ENCODE measurements at places on chromosomes 1 and 21.

DNA sequence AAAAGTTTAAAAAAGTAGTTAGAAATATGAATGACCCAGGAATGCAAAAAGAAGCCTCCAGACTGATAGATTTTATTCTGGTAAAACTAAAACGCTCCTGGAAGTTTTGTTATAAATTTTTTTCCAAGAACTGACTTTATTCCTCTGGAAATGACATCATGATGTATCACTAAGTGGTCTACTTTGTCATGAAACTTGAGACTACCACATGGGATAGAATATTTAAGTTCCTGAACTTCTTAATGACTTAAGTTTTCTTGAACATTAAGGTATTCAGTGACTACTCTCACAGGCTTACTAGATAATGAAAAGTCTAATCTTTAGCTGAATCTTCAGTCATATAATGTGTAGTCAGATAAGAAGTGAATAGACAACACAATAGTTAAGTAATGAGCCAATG, 842.2 kb downstream of the USP25 start:
- DNase-seq = no peak

GRCh38 chr1:154501423-154502065, 475 bp upstream of the TDRD10 start:
- no peak for DNase-seq

GRCh38 chr1:193438771-193439170, 252.4 kb upstream of the B3GALT2 start:
- no peak for DNase-seq

DNA sequence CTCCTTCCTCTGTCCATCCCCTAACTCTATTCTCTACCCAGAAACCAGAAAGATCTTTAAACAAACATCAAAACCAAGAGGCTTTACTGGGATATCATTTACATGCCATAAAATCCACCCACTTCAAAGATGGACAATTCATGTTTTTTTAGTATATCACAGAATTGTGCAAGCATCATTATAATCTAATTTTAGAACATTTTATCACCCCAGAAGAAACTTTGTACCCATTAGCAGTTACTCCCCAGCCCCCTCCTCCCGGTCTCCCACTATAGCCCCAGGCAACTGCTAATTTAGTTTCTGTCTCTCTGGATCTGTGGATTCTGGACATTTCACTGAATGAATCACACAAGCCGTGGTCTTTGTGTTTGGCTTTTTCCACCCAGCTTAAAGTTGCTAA, 4.8 kb upstream of the SELENON start:
- DNase-seq = no peak

DNA sequence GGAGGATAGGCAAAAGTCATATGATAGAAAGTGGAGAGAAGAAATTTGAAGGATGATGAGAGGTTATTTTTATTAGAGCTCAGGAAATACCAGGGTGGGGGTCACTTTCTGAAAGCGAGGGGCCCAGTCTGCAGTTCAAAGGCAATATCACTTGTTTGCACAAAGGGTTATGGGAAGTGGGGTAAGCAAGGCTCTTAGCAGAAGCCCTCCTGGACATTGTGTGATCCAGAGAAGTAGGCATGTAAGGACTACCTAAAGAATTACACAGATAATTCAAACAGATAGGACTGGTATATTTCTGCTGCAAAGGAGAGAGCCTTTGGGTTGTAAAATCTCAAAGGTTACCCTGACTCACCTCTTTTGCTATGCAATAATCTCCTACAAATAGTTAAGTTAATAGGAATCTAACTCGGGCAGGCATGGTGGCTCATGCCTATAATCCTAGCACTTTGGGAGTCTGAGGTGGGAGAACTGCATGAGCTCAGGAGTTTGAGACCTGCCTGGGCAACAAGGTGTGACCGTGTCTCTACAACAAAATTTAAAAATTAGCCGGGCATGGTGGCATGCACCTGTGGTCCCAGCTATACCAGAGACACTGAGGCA, 25.2 kb upstream of the PRRC2C start:
- DNase-seq = no peak

DNA sequence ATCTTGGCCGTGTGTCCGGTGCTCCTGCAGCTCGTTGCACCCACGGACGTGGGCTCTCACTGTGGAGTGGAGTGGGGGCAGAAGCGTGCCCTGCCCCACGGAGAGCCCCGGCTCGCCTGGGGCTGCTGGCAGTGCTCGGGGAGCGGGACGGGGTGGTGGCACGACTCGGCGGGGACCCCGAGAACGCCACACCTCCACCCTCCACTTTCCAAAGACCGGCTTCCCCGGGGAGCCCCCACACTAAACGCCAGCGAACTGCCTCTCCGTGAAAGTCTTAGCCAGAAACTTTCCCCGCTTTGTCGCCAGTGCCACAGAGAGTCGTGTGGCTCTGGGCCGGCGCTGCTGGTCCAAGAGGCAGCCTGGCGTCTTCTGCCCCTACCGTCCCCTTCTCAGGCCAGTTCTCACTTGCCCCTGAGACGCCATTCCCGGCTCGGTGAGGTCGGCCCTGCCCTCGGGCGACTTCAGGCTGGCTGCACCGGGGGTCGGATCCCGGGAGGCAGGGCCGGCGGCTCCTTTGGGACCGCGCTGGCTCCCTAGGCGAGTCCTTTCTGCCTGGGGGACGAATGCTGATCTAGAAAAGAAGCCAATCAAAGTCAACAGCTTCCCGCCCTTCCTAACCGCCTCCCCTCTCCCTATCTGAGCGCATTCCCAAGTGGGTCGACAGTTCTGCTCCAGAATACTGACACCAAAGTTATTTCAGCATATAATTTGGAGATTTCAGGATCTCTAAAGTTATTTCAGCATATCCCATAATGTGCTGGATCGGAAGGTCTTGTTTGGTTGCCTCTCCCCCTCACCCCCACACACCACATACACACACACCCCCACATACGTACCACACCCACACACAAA, 2.6 kb upstream of the SAMD13 start:
- peak; percentile 35 for DNase-seq

DNA sequence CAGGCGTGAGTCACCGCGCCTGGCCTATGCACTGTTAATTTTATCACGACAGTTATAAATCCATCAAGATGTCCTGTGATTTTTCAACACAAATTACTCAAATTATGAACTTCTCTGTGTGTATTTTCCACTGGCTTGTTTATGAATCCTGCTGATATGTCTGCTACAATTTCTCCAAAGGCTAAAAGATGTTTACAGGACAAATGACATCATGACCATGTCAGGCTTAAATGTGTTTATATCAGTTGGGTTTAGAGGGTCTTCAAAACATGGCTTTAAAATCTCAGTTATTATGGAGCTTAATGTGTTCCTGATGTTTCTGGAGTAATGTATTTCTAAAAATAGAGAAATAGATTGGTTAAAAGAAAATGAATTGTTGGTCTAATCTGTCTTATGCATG, 44.0 kb upstream of the ERG start:
- no peak for DNase-seq

GRCh38 chr21:26124421-26124833, 46.1 kb downstream of the APP start:
- DNase-seq = no peak

DNA sequence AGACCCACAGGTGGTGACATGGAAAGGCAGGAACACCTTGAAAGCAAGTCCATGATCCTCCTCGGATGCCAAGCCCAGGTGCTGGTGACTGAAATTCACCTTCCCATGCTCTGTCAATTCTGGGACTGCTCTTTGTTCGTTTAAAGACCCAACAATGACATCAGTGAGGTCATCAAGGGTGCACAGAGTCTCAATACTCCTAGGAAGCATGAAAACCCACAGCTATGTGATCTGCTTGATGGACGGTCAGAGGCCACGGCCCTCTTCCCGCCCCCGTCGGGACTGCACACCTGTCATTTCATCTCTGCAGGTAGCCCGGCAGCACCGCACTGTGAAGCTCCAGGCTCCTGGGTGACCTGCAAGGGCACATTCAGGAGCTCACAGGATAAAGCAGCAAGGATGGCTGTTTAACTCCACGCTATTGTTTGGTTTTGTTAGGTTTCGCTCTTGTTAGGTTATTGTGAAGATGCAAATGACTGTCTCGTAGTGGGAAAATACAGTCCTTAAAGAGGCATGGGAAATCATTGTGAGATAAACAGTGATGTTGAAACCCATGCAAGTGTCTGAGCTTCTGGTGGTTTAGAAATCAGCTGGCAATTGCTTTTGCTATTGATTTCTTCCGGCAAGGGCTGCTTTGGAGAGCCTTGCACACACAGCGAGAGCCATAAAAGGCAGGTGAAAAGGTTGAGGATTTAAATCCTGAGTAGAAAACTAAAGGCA, 124.8 kb upstream of the AJAP1 start:
- DNase-seq = no peak

GRCh38 chr1:8754247-8754650, 63.2 kb downstream of the RERE start:
- DNase-seq = no peak

- no peak for DNase-seq
Measured at GRCh38 chr1:6223617-6224016, 12.1 kb downstream of the ICMT start.

DNA sequence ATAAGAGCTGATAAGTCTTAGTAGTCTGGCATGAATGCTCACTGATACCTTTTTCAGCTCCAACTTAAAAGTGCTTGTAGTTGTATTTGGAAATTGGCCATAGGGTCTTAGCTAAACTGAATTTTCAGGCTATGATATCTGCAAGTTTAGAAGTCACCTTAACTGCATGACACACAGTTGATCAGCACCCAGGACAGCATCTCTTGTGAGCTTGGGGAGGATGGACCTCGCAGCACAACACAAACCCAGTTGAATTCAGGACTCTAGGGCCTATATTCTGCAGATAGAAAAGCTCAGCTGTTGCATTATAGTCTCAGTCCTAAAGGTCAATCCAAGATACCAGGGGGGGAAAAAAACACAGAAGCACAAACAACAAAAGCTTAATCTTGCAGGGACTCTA, 394.3 kb downstream of the KCNH1 start:
- DNase-seq = no peak

DNA sequence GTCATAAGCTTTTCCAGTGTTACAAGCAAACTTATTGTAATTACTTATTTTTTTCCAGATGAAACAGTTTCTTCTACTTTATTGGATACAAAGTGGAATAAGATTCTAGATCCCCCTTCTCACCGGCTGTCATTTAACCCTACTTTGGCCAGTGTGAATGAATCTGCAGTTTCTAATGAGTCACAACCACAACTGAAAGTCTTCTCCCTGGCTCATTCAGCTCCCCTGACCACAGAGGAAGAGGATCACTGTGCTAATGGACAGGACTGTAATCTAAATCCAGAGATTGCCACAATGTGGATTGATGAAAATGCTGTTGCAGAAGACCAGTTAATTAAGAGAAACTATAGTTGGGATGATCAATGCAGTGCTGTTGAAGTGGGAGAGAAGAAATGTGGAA, 95.5 kb downstream of the ZFYVE9 start:
- DNase-seq = no peak

DNA sequence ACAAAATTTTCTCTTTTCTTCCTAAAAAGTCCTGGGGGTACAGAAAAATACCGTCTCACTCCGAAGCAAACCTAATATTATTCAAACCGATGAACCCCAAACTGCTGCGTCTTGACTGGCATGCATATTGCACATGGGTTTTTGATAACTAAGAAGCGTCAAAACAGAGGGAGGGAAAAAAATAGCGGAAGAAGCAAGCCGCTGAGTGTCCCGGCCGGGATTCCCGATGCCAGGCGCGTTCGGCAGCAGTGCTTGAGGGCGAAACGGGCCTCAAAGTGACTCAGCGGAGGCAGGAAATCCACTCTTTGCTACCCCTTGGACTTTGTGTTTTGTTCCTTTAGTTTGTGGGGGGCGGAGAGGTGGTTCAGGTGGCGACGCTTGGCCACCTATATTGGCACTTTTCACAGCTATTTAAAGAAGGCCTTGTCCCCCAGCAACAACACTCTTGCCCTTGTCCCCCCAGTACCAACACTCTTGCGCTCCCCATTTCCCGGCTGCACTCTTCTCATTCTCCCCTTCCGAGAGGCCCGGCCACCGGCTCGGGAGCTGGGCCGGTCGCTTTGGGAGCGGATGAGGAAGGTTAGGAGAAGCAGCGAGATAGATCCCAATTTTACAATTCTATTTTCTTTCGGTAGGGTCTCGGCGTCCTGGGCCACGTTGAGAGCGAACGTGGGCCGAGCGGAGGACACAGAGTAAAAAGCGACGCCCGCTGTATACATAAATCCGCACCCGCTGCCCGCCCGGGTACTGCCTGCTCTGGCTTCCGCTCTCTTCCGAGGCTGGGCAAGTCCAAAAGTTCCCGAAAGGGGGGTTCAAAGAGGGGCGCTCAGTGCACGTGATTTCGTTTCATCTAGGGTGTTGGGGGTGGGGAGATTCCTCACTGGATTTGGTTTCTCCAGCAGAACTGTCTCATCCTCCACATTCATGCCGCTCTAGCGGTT, 2.5 kb downstream of the LMX1A start:
- DNase-seq = no peak

GRCh38 chr1:26570287-26570686, 40.7 kb downstream of the RPS6KA1 start:
- no peak for DNase-seq
